Activated CD4-positive, alpha-beta T cell treated with anti-CD3 and anti-CD28 coated beads, Interleukin-2, amount 50 U/mL, for 1 hour (primary cell): ENCODE measurements at places on chromosomes 12 and 14.

- DNase-seq: no peak
Observed at GRCh38 chr12:26134540-26134939, 9.7 kb upstream of the BHLHE41 start.

- DNase-seq: no peak
Observed at GRCh38 chr14:22472935-22473854, 115.8 kb downstream of the DAD1 start.

GRCh38 chr14:92925446-92925845 is 2.5 kb downstream of the CHGA start:
- no peak for DNase-seq

- no peak for DNase-seq
Observed at GRCh38 chr12:101850199-101850598, 19.4 kb upstream of the GNPTAB start.

GRCh38 chr12:100234591-100235304 is 32.1 kb downstream of the DEPDC4 start:
- no peak for DNase-seq

DNA sequence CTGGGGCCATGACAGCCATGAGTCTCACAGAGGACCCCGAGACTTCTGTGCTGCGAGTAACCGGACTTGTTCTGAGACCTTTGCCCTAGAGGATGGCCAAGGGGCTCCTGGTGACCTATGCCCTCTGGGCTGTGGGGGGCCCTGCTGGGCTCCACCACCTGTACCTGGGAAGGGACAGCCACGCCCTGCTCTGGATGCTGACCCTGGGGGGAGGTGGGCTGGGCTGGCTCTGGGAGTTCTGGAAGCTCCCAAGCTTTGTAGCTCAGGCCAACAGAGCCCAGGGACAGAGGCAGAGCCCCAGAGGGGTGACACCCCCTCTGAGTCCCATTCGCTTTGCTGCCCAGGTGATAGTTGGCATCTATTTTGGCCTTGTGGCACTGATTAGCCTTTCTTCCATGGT is 2.1 kb downstream of the DNAJC22 start:
- DNase-seq: no peak
